ENCODE measurements at places on chromosomes 1 and 21. TPM values are rescaled to one million over a fixed set of nuclear protein-coding genes. Genes with fewer than 3 reads are reported as not detected.

RAB42 gene
- total RNA-seq = 0.38 TPM

DNA sequence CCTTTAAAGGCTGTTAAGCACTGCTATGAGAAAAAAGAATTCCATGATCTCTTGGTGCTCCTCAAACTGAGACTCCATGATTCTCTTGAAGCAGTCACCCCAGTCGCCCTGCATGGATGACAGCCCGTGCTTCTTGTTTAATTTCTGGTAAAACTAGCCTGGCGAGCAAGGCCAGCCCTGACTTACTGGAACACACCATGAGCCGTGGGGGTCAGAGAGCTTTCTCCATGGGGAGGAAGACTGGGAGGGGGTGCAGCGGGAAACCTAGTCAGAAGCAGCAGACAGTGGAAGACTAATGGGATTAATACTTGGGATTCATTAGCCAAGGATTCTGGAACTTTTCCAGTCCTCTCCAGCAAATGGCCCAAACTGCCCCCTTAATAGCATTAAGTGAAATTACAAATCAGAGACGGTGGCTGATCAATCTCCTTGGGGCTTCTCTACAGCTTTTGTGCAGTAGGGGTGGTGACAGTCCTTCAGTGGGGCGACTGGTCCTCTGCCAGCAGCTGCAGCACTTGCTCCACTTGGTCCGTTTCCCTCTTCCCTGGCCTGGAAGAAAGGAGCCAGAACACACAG is 57.2 kb upstream of the LRRN2 start:
- DNase-seq = no peak

- no peak for DNase-seq
Measured at GRCh38 chr1:115527746-115528145, 114.0 kb upstream of the VANGL1 start.

DNA sequence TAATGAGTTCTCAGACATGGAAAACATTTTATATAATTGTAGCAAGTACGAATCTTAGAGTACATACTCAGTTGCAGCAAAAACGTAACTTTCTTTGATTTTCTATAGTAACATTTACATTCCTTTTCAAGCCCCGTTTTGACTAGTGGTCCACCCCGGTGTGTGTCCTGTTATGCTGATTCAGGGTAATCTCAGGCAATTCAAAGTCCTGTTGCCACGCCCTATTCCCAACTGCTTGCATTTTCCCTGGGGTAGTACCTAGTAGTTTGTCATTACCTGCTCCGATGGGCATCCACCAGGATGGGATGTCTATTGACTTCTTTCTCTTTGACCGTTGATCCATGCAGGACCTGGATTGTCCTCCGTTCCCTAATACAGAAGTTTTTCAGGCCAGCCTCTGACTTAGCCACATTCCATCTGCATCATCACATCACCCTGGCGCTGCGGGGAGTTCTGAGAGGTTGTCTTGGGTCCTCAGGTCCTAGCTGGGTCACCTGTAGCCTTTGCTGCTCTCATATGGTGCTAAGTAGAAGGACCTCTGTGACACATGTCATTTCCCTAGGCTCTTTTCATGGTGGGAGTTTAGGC is 15.0 kb upstream of the FCAMR start:
- DNase-seq = no peak

DNA sequence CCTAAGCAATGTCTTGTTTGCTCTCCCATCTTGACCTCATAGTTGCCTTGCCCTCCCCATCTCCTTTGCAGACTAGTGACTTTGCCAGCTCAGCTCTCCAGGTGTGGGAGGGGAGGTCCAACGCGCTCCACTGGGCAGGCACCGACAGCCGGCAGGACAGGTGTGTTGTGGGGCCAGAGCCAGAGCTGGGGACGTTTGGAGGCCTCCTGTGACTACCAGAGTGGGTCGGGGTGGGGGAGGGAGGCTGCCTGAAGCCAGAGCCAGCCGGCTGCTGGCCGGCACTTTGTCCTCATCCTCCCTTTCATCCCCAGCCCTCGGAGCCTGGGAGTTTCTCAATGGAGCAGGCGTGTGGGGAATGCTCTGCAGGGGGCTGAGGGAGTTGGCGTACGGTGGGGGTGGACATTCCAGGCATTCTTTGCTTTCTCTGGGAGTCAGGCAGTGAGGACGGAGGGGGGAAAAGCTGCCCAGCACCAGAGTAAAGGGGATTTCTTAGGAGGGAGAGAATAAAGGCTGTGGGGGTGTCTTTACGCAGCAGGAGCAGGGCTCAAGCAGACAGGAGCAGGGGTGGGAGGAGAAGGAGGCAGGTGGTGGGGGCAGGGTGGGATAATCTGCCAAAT is 20.2 kb downstream of the NUAK2 start:
- DNase-seq = no peak

DNA sequence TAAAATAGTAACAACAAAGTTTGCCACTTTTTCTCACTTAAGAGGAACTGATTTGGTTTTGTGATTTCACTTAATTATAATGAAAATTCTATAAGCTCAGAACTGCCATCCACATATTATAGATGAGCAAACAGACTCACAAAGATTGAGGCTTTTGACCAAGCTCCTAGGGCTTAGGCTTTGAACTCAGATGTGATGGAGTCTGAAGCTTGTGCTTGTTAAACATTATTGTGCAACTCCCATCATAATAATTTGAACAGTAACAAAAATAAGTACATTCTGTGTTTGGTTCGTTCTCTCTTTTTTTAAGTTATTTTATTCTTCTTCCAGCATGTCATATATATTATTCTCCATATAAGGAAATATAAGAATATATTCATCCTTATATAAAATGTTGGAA is 403.4 kb downstream of the PTPRC start:
- DNase-seq = no peak

DNA sequence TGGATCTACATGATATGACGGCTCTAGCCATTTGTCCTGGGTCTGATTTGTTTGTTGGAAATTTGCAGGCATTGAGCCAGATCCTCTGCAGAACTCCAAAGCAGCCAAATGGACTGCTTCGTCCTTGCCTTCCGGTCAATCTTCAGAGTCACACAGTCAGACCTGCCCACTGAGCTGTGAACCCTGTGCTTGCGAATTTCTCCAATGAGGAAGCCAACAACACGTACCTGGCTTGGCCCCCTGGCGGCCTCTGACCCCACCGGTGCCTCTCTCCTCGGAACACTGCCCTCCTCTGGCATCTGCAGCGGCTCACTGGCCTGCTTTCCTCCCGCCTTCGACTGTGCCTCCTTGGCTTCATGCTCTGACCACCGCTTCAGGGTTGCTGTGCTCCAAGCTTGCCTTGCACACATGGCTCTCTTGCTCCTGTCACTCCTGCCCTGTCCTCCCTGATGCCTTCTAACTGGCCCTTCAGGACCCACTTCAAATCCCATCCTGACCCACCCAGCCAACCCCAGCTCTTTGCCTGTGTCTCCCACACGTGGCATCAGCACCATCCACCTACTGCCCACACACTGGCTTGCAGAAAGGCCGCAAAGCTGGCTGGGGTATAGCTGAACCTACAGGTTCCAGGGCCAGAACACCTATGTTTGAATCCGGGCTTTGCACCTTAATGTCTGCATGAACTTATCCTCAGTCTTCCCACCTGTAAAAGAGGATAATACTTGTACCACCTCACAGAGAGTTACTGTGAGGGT is 128.2 kb downstream of the KCNN3 start:
- DNase-seq = no peak

- DNase-seq = no peak
Measured at GRCh38 chr1:194318790-194319280, 1132.4 kb upstream of the B3GALT2 start.

GRCh38 chr1:79380078-79380477 is 373.5 kb upstream of the ADGRL4 start:
- no peak for DNase-seq

DNA sequence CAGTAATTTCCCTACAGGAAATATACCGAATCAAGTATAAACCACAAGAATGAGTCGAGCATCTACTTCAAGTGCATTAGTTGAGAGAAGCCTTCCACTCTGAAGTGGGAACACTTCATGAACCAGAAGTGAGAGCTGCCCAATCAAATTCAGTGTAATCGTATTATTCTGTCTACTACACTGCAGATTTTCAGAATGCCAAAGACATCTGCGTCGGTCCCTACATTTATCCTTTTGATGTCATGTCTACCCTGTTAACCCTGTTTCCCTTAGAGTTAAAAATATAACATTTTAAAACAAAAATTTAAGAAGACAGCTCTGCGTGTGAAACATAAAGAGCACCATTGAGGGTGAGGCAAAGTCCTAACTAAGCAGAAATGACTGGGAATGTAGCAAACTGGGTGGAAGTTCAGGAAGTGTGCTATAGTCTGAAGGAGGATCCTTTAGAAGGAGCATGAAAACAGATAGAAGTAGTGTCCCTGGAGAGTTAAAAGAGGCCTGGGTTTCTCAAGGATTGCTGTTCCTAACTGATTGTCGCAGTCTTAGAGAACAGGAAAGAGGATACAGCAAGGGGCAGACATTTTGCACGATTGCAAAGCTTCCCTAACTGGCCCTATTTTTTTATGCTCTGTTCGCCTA is 291.2 kb downstream of the PTPRC start:
- no peak for DNase-seq
